ENCODE measurements at places on chromosomes 3 and 15.

- DNase-seq = no peak
Observed at GRCh38 chr3:105700575-105700974, 168.2 kb downstream of the CBLB start.

- DNase-seq = no peak
Observed at GRCh38 chr3:194395778-194396538, 3.1 kb downstream of the GP5 start.

GRCh38 chr3:128573707-128574162, 76.9 kb downstream of the RPN1 start:
- peak; percentile 65 for DNase-seq

DNA sequence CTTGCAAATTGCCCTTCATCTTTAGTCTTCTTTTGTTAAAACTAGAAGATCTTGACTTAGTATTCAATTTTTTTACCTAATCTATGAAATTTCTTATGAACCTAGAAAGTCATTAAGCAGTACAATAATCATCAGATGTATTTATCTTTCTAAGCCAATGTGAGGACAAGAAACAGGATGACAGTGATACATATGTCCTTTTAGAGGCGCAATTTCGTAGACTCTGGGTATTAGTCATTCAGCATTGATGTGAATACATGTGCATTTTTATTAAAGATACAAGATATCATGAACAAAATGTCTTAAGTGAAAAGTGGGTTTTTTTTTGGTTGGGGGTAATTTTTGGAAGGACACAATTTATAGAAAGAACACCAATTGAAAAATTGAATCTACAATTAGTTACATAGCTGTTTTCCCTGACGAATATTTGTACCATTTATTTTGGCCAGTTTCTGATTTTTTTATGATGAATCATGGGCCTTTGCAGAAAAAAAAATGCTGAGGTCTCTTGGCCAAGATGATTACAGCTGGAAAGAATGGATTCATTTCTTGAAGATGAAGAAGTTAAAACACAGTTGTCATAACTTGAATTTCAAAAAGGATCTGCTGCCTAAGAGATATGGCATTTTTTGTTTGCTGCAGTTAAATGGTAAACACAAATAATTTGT, 48.9 kb upstream of the AGTR1 start:
- no peak for DNase-seq

DNA sequence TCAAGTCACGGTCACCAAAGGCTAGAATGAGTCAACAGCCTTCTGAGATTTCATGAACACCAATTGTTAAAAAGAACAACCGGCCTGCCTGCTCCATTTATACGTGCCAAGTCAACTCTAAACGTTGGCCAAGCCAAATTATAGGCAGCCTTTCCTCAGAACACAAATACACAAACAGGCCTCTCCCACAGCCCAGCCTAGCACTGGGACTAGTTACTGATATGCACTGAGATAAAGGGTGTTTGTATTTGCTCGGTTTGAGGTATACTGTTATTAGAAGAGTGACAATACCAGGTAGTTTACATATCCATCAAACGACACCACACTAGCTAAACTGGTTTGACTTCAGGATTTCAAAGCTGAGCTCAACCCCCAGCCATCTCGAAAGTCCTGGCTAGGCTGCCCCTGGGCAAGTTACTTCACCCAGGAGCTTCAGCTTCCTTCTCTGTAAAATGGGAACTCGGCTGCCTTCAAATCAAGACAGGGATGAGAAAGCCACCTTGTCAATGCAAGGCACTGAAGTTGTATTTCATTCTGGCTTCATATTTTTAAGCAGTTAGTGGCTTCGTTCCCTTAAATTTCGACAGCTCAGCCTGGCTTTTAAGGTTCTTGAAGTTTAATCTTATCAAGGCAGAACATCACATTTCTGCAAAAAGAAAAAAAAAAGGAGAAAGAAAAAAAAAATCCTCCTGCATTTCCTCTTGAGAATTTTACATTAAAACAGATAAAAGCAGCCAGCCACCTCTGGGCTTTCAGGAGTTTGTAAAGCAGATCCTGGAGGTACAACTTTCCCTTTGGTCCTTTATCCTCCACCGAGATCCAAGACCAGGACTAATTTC, 4.0 kb downstream of the TLE3 start:
- peak; percentile 51 for DNase-seq

DNA sequence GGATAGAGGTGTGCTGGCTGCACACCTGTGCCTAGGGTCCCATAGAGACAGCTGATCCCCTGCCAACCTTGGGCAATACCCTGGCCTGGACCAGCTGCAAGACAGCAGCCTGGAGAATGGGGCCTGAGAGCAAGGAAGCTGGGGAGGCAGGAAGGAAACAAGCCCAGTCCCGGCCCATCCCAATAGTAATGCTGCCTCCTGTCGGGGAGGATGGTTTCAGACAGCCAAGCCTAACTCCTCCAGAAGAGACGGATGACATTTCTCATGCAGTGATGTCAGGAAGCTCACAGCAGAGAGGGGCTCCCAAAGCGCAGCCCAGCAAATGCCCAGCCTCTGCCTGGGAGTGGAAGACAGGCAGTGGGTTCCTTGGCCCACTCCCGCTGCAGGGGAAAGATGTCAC, 408.8 kb downstream of the OCA2 start:
- DNase-seq = no peak

DNA sequence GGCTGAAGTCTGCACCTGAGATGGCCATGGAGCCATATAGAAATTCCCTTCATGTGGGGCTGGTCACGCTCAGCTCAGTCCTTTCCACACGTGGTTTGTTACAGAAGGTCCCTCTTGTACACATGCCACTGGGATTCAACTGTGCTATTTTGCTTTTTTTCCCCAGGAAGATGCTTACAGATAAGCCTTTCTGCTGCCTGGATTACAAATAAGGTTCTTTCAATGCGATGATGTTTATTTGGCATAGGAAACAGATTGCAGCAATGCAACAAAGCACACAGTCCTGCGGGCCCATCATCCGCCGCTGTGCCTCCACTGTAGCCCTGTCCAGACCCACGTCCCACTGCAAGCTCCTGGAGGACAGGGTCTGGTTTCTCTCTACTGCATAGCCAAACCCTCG, 124.8 kb downstream of the XXYLT1 start:
- no peak for DNase-seq
